Brain microvascular endothelial cell (primary cell): ENCODE measurements at places on chromosomes 4 and X.

- no peak for DNase-seq
Observed at GRCh38 chrX:108025954-108026600, 18.8 kb upstream of the VSIG1 start.

DNA sequence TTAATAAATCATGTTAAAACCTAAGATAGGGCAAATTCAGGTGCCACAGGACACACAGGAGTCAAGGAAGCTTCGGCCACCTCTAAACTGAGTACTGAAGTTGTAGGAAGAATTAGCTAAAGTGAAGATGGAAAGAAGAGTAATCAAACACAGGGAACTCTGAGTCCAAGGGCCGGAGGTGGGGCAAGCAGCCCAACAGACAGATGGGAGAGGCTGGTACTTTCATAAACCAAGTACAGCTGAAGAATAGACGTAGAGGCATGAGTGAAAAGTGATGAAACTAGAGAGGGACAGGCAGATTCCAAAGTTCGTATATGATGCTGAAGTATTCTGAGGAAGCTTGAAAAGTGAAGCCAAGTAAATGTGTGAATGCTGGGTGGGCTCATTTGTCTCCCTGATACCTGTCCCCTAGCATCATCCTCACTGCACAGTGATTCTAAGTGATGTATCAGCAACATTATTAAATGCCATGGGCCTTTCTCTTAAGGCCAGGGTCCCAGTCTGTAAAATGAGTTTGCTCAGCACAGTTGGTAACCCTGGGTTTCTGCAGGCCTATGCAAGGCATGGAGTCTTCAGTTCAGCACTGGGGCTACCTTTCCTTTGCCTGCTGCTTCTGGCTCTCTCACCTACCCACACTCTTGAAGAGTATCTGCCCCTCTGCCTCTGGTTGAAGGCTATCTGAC lies 203.3 kb downstream of the NR3C2 start:
- DNase-seq, result no peak

DNA sequence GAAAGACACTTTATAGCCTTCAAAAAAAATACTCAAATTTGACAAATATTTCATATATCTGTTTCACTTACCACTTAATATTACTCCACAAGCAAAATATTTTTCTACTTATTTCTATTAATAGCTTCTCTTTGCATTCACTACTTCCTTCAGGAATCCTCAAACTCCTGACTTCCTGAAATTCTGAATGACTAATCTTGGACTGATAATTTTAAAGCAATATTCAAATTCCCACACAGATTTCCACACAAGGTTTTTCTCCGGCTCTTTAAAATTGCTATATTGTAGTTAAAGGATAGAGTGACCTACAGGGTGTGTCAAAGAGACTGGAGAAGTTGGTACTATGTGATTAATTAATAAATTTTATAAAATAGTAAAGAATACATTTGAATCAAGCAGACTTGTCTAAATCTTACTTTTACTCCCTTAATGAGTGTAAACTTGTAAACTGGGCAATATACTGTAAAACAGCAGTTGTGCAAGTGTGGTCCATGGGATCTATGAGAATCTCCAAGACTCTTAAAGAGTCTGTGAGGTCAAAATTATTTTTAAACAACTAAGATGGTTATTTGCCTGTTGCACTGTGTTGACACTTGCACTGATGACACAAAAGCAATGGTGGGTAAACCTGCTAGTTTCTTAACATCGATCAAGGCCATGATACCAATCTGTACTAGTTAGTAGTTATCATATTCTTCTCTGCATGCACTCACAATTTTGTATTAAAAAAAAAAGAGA lies 44.5 kb downstream of the ANKRD17 start:
- DNase-seq, result no peak

DNA sequence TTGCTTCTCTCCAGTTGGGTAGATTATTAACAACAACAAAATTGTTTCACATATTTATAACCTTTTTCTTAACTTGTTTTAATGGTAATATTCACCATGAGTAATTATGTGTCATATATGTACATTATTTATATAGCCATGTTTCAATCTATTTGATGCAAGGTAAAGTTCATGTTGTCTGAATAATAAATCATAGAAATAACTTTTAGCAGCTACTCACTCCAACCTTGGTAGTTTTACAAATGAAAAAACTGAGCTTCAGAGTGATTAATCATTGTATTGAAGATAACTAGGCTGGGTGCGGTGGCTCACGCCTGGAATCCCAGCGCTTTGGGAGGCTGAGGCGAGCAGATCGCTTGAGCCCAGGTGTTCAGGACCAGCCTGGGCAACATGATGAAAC lies 46.0 kb downstream of the TMA16 start:
- DNase-seq, result no peak

DNA sequence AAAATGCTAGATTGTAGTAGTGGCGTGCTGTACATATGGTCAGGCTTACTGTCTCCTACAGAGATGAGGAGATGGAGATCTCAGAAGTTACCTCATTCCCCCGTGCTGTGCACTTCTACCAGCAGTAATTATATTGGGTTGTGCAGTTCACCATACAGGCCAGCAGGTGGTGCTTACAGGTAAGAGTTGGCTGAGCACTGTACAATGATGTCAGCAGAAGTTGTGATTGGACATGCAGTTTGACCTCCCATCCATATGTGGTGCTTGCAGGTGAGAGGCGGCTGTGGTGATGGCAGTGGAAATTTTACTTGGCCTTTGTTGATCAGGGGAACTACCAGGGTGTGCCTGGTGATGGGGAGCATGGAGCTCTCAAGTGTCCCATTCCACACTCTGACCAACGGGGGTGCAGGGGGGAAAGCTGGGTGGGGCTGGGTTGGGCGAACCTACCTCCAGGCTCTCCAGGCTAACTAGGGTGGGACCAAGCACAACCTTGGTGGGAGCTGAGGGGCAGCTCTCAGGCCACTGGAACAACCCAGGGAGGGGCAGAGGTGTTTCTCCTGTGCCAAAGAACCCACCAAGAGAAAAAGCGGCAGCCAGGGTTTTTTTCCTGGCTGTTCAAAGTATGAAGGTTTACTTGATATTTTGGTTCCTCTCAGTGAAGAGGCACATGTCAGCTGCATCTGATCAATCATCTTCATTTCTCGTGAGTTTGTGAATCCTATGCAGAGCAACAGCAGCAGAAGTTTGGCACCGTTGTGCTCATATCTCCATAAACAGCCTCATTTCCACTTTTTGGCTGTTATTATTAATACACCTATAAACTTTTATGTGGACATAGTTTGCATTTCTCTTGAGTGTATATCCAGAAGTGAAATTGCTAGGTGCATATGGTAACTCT lies 73.8 kb upstream of the FREM3 start:
- DNase-seq, result peak; percentile 71

DNA sequence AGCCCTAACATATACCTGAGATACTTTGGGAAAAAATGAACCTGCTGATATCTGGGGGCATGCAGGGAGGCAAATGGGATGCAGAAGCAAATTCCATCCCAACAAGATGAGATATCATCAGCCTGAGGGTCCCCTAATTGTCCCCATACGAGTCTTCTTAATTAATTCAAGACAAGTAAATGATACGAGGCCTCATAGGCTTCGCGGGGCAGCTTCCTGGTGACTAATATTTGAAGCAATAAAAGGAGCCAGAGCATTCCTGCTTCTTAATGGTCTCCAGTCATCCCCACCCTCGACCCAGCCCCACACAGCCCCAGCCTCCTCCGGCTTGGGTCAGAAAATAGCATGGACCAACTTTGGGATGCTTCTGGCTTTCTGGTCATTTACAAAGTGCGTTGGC lies 99.6 kb upstream of the MSX1 start:
- no peak for DNase-seq

DNA sequence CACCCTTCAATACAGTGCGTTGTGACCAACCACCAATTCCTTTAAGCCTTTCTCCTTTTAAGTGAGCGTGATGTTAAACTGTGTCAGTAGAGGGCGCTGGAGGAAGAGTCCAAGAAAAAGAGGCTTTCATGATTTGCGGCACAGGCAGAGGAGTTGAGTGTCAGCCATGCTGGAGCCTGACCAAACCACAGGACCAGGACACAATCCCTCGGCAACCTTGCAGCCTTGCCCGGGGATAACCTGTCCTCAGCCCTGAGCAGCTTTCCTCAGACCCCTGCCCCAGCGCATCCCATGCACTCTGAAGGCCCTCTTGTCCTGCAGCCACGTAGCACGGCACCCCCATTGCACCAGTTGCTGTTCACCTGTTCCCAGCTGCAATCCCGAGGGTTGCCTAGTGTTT lies 53.5 kb upstream of the SMIM31 start:
- no peak for DNase-seq

- no peak for DNase-seq
Observed at GRCh38 chrX:74511704-74512103, 90.4 kb downstream of the SLC16A2 start.
